ENCODE measurements at places on chromosomes 2 and 18. TPM values are rescaled to one million over a fixed set of nuclear protein-coding genes. Genes with fewer than 3 reads are reported as not detected.

GRCh38 chr18:45330170-45330594 lies 285.1 kb upstream of the SLC14A2 start:
- DNase-seq, result peak; percentile 12

- no peak for DNase-seq
Observed at GRCh38 chr2:121837591-121837990, 82.1 kb downstream of the TSN start.

- DNase-seq, result no peak
Observed at GRCh38 chr18:53544917-53545316, 679.6 kb downstream of the MBD2 start.

GRCh38 chr2:85577386-85578242 lies at the start of gene VAMP8:
Gene VAMP8 (plus strand): TSS chr2:85577586. CDS start chr2:85577647, 61 bp downstream.
- DNase-seq, result no peak

SULT6B1 gene
- total RNA-seq, result not detected

IRS1 gene
- total RNA-seq, result 5.8 TPM

UGT1A10 gene
- total RNA-seq, result not detected

- DNase-seq, result no peak
Observed at GRCh38 chr2:224101820-224102630, 62.9 kb upstream of the SERPINE2 start.

MREG gene
- total RNA-seq, result 9.7 TPM

HTR2B gene
- total RNA-seq, result 0.51 TPM

- DNase-seq, result no peak
Observed at GRCh38 chr2:102336502-102336945, 19.1 kb upstream of the IL18R1 start.

PPP1R1C gene
- total RNA-seq, result not detected

TM4SF20 gene
- total RNA-seq, result not detected

- DNase-seq, result peak; percentile 92
Observed at GRCh38 chr2:96260387-96261260, 5.2 kb downstream of the TMEM127 start.

BZW1 gene
- 459 TPM for total RNA-seq

DOCK10 gene
- 11.6 TPM for total RNA-seq

MROH2A gene
- total RNA-seq, result not detected

SLC19A3 gene
- total RNA-seq, result 1.0 TPM

CCDC195 gene
- not detected for total RNA-seq

GRCh38 chr2:206876216-206876860 lies 63.0 kb upstream of the CPO start:
- no peak for DNase-seq

GRCh38 chr2:23542230-23542789 lies 157.3 kb downstream of the KLHL29 start:
- DNase-seq, result no peak

DUSP2 gene
- total RNA-seq, result 6.1 TPM

DNA sequence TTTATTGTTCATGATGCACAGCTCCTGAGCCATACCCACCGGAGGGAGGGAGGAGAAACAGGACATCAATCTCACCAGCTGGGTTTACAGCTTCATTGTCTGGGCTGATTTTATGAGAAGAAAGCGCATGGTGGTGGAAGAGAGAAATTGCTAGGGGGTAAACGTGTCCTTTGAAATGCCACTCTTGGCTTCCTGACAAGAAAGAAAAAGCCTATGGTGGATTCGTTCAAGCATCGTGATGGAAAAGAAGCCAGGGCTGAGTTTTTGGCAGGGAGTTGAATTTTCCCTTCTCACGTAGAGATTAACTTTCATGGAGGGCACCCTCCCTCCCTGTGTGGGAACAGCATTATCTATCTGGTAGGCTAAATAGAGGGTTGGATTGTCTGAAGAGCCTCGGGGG lies 502.0 kb downstream of the SLC4A3 start:
- DNase-seq, result no peak

DNA sequence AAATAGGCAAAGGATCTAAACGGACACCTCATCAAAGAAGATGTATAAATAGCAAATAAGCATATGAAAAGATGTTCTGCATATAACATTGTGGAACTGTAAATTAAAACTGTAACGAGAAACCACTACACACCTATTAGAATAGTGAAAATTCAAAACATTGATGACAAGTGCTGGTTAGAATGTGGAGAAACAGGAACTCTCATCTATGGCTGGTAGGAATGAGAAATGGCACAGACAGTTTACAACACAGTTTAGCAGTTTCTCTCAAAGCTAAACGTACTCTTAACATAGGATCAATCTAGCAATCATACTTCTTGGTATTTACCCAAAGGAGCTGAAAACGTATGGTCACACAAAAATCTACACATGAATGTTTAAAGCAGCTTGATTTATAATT lies 126.2 kb downstream of the TRIB2 start:
- DNase-seq, result no peak

DNA sequence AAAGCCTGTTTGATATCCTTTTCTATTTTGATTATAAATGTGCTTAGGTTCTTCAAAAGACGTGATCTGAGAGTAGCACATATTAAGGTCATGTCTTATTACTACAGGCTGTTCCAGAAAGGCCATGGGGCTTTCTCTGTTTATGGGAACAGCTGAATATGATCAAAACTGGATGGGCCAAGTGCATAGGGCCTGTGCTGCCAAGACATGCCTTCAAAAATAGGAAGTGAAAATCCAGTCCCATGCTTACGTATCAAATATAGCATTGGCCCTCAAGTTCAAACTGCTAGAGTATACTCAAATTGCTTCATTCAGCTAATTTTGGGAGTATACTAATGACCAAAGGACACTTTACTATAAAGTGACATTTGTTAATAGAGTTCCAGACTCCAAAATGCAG lies 24.1 kb downstream of the SLC25A52 start:
- DNase-seq, result no peak

- DNase-seq, result no peak
Observed at GRCh38 chr2:141493936-141494335, 636.9 kb downstream of the LRP1B start.

FOXD4L1 gene
- total RNA-seq, result not detected

DNA sequence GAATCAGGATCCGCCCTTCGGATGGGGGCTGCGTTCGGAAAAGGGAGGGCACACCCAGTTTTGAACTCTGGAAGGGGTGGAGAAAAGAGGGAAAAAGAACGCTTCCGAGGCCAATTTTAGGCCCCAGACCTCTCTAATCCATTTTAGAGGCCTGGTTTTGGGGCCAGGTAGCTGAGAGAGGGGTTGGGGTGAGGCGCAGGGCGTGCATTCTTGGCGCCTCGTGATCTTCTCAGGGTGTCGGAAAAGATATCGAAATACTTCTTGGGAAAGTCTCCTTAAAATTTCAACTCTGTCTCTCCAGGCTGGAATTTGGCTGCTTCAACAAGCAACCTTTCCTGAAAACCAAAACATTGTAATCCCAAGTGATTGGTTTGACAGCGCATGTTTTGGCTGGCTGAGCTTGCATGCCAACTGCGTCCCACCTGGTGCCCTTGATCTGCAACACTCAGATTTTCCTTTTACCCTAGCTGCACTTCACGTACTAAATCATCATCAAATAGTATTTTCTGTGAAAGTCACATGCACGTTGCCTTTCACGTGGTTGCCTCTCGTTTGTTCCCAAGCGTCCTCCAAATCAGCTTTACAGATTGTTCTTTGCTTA lies 864 bp upstream of the XPO1 start:
- DNase-seq, result no peak

CCDC74B gene
- 19.9 TPM for total RNA-seq

DNA sequence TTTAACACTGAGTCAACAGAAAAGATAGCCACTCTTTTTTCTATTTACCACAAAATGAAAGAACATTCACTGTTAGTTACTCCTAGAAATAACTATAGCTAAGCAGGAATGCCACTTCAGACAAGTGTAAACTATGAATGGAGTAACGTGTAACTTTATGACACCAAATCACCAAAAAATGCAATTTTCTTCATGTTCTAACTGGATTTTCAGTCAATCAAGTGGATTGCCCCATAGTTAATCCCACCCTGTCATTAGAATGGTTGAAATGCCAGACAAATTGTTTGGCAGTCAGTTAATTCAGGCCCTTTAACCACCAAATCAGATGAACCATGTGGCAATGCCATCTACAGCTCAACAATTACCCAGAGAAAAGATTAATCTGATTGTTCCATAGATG lies 9.9 kb downstream of the EPHA4 start:
- no peak for DNase-seq
